ENCODE measurements at places on chromosomes 11 and 22.
A peak's percentile ranks its signal among the peaks of the same experiment; 100 is the strongest.

DNA sequence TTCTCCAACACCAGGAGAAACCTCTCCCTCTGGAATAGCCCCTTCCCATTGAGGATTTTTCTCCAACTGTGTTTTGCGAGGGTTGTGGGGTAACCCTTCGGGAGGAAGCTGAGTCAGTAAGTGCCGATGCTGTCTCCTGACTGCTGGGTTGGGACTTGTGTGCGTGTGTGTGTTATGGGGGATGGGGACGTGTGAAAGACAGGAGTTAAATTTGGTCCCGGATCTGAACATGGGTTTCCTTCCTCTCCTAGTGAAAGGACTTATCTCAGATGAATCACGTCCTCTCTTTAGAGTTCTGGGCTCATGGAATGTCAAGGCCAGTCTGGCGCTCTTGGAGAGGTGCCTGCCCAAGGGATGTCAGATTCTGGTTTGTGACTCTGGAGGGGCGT is 33.3 kb downstream of the KIAA1671 start:
- DNase-seq: no peak

DNA sequence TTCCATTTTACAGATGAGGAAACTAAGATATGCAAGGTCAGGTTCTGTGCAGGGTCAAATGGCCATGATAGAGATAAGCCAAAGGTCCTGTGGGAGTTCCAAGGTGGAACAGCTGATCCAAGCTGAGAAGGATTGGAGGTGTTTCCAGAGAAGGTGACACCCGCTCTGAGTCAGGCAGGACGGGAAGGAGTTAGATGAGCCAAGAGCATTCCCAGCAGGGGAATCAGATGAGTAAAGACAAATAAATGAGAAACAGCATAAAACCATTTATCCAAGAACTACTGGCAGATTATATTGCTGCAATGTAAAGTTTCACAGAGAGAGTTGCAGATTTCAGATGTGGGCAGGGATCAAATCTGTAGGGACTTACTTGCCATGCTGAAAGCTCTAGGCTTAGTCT is 18.9 kb upstream of the HEPHL1 start:
- no peak for DNase-seq

- no peak for DNase-seq
These were observed 67.4 kb upstream of the CLTCL1 start for GRCh38 chr22:19358703-19359553.

DNA sequence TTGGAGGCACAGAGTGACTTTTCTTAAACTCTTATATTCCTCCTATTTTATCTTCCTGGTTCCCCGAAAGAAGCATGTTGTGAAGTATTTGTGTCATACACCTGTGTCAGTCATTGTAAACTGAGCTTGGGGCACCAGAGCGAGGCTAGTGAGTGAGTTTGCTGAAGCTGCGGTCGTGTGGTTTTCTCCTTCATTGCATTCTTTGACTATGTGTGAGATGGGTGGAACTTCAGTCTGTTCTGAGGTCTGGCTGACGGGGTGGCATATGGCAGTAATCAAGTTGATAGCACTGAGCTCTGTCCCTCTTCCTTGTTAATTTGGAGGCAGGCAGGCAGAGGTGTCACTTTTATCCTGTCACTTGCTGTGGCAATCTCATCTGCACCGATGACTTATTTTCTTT is 4.2 kb downstream of the VPS26B start:
- DNase-seq: no peak

DNA sequence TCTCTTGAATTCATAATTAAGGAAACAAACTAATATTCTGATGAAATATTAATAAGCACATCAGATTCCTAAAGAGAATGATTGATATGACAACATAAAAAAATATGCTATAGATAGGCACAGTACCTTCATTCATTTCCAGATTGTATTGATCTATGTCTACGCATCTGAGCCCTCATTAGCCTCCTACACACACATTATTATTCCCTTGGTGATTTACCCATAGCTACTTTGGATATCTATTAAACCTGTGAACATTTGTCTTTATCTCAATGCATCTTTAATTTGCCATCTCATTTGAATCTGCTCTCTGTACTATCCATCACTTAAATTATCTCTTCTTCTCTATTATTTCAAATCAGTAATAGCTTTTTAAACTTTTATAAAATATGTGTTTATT is 18.4 kb downstream of the SESN3 start:
- DNase-seq: no peak

DNA sequence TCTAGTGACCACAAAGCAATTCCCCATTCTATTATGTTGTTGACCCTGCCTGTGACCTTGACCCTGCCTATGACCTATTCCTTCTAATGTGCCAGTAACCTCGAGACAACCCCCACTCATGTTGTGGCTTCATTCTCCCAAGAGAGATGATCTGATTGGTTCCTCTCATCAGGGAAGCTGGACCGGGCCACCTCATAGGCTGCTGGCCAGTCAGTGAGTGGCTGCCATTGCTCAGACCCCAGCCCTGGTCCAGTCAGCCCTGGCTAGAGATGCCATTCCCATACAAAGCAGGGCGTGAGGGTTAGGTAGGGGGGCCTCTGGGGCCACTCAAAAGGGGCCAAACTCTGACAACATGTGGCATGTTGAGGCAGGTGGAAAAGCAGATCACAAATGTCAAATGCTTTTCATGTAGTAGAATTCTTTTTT is 11.9 kb downstream of the SLC29A2 start:
- DNase-seq: no peak

- DNase-seq: no peak
These were observed 9.5 kb downstream of the GRAMD1B start for GRCh38 chr11:123439616-123440015.

DNA sequence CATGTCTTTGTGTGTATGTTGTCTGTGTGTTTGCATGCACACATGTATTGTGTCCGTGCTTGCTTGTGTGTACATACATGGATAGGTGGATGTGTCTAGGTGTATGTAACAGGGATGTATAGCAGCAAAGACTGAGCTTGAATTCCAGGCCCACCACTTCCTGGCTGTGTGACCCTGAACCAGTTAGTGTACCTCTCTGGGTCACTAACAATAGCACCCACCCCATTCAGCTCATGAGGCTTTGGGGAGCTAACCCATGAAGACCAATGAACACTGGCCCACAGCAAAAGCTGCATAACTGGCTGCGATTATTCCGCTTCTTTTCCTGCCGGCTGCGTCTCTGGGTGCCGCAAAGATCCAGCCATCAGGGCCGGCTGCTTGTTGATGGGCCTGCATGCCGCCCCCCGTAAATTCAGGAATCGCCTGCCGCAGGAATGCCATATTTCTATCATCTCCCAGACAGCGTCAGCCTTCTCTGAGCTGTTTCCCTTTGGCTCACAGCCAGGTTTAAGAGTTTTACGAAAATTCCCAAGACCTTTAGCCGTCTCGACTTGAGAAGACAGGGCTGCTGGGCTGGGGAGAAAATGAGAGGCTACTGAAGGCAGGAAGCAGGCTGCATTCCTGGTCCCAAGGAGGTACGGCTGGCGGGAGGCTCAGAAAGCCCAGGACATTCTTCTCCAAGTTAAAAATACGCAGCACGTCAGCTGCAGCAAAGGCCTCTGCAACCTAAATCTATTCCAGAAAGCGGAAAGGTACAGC is 224.6 kb downstream of the MN1 start:
- no peak for DNase-seq

DNA sequence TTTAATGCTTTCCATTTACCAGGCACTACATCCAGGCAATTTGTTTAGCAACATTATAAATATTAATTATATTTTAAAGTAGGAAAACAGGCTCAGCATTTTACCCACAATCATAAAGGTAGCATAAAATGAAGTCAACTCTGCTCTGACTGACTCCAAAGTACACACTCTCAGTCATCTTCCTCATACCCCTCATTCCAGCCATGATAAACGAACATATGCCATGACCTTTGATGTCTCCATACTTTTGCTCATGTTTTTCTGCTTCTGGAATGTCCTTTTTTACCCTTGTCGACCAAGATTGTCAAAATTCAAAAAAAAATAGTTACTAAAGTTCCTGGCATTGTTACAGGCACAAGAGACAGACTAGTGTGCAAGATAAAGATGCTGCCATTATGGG is 77.7 kb upstream of the SOX6 start:
- DNase-seq: no peak

DNA sequence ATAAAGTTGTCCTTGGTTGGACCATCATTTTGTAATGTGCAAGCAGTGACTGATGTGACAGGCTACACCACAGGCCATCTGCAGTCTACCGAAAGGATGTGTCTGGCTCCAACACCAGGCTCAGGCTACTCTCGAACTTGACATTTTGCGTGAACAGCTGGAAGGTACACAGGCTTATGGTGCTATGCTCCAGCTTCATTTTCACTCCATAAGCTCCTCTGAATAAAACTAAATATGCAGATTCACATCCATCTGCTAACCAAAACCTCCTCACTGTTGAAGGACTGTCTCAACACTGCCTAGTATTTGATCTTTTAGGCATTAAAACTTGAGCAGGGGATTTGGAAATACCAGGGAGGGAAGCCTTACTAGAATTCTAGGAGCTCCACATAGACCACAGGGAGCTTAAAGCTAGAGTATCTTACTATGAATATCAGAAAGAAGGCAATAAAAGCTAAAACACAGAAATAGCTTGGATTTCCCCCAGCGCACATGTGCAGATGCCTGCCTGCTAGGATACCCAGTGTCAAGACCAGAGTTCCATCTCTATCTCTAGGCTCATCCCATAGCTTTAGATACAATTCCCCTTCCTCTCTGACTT is 383.9 kb upstream of the FAT3 start:
- DNase-seq: no peak

DNA sequence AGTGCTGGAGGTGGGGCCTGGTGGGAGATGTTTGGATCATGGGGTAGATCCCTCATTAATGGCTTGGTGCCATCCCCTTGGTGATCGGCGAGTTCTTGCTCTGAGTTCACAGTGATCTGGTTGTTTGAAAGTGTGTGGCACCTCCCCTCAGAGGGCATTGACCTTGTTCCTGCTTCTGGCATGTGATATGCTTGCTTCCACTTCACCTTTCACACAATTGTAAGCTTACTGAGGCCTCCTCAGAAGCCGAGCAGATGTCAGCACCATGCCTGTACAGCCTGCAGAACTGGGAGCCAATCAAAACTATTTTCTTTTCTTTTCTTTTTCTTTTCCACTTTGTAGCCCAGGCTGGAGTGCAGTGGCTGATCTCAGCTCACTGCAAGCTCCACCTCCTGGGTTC is 11.0 kb upstream of the CATSPER1 start:
- no peak for DNase-seq

DNA sequence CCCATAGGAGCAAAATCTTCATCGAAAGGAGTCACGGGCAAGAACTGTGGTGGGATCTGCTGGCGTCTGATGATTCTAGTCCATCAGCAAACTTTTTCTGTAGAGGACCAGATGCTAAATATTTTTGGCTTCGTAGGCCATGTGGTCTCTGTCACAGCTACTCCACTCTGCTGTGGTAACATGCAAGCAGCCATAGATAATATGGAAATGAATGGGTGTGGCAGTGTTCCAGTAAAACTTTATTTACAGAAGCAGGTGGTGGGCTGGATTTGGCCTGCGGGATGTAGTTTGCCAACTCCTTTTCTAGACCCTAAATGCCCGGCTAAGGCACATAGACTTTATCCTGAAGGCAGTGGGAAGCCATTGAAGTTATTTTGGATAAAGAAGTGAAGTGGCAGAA is 32.9 kb downstream of the BMAL1 start:
- DNase-seq: no peak

DNA sequence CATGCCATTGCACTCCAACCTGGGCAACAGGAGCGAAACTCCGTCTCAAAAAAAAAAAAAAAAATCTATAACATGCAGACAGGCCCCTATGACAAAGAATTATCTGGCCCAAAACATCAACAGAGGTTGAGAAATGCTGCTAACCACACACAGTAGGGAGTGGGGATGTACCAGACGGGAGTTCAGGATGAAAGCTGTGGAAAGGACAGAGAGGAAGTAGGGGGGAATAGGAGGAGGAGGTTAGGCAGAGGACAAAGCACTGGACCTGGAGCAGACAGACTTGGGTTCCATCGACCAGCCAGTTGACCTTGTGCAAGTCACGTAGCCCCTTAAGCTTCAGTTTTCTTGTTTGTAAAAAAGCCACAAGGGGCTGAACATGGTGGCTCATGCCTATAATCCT is 12.5 kb downstream of the LRP4 start:
- DNase-seq: no peak

GRCh38 chr22:20632518-20632917 is 125.1 kb downstream of the MED15 start:
- DNase-seq: no peak

DNA sequence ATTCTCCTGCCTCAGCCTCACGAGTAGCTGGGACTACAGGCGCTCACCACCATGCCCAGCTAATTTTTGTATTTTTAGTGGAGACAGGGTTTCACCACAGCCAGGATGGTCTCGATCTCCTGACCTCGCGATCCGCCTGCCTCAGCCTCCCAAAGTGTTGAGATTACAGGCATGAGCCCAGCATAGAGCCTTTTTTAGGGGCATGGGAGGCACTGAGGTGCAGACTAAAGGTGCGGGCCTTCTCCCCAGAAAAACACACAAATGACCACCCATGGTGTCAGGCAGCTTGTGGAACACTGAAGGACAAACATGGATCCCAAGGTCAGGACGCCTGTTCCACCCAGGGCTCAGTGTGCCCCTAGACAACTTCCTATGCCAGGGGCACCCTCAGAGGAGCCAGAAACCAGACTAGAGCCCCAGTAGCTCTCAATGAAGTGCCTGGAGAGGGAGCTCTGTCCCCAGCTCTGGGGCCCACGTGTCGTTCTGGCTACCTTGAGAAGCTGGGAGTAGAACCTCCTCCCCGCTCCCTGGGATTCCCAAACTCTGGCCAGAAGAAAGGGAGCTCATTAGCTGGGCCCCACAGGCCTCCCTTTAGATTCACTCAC is 21.2 kb upstream of the CD5 start:
- no peak for DNase-seq

DNA sequence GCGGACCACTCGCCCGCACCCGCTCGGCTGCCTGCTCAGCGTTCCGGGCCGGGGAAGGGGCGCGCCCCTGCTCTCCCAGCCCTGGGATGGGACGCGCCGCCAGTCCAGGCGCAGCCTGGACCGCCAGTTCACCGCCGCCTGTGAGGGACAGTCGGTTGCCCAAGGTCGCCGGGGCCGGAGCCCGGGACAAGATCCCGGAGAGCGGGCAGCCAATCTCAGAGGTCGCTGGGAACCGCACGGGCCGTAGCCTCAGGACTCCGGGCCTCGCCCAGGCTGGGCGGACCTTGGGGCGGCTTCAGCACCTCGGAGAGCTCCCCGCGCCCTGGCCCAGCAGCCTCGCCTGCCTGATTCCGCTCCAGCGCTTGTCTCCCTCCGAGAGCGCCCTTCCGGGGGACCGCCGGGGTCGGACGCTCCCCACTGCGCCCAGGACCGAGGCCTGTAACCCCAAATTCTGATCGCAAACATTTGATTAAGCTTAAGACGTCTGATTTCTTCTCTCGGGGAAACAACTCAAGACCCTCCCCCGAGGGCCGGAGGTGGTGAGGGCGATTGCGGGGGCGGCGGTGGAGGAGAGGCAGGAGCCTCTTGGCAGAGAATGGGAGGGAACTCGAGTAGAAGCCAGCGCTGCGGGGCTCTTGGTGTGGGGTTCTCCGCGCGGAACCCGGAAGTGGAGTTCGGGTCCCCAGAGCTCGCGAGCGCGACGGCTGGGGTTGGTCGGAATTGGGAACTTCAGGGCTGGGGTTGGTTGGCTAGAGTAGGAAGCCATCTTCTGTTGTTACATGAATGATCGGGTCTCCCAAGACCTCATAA is 1.1 kb upstream of the CHRM4 start:
- DNase-seq: peak; percentile 76

Data from amniotic stem cell (primary cell).